ENCODE measurements at places on chromosomes 7 and 10.

GRCh38 chr7:19009241-19009935, 108.0 kb downstream of the TWIST1 start:
- no peak for DNase-seq

DNA sequence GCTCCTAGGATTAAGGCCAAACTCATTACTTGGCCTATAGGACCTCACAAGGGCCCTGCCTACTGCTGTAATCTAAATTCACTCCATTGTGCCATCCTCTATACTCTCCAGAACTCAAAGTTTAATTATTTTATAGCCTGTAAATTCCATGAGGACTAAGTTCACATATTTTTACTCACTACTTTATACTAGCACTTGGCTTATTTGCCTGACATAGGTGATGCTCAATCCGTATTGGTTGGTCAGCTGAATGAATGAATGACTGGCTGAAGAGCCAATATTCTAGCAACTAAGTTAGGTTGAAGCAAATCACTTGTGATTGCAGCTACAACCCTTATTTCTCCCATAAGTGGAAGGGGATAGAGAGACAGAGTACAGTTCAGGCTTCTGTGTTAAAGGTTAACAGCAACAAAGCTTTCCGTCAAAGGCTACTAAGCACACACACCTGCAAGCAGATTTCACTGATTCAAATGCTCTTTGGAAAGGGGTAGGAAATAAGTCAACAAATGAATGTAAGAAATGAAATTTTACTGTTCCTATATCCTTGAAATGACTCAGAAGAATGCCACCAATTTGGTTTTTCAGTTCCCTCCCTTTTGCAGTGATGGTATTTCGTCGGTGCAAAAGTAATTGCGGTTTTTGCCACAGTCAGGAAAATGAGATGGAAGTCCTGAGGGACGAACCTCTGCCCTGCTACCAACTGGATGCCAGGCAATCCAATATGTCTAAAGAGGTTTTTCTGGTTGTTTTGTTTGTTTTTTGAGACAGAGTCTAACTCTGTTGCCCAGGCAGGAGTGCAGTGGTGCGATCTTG, 120.7 kb downstream of the COL28A1 start:
- no peak for DNase-seq

GRCh38 chr10:132891368-132891767, 51.0 kb downstream of the CFAP46 start:
- no peak for DNase-seq

- DNase-seq = no peak
Measured at GRCh38 chr7:95435422-95435780, 573 bp upstream of the PON2 start.

GRCh38 chr7:98565103-98565502, 52.0 kb upstream of the NPTX2 start:
- no peak for DNase-seq

GRCh38 chr7:105639667-105640493, 58.6 kb upstream of the EFCAB10 start:
- no peak for DNase-seq

GRCh38 chr7:219581-220150, 27.3 kb downstream of the FAM20C start:
- no peak for DNase-seq

DNA sequence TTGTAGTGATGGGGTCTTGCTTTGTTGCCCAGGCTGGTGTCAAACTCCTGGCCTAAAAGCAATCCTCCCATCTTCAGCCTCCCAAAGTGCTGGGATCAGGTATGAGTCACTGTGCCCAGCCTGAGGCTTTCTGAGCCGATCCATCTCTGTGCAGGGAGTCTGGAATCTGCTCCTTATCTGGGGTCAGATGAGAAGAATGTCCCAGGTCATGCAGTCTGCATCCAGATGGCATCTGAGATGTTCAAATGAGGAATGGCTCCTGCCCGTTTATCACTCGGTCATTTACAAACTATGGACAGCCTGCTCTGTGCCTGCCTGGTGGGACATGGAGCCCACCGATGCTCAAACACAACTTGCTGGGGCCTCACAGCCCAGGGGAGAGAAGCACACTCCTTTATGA, 11.1 kb upstream of the SLC18A3 start:
- DNase-seq = no peak

- no peak for DNase-seq
Measured at GRCh38 chr10:63252095-63252762, 119.1 kb downstream of the NRBF2 start.
